Urinary bladder (tissue), 4 donors: ENCODE measurements at places on chromosomes 13 and 19. TPM values are rescaled to one million over a fixed set of nuclear protein-coding genes. Genes with fewer than 3 reads are reported as not detected.

- DNase-seq = no peak
Observed at GRCh38 chr13:71752775-71753513, 114.1 kb downstream of the DACH1 start.

The GNA15 gene
- 9.6 TPM for polyA plus RNA-seq

The ZNF256 gene
- 5.9 TPM for polyA plus RNA-seq

The SHISA2 gene
- polyA plus RNA-seq = 0.28 TPM

DNA sequence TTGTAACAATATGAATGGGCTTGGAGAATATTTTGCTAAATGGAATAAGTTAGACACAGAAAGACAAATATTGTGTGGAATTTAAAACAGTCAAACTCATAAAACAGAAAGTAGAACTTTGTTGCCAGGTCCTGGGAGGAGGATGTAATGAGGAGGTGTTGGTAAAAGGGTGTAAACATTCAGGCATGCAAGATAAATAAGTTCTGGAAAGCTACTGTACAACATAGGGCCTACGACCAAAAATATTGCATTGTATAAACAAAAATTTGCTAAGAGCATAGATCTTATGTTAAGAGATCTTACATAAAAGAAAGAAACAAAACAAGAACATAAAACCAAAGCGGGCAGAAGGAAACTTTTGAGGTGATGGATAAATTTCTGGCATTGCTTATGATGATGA is 1907.8 kb upstream of the PCDH20 start:
- no peak for DNase-seq

The ALOX5AP gene
- 60.3 TPM for polyA plus RNA-seq
